ENCODE measurements at places on chromosomes 11 and 22.

GRCh38 chr11:19711911-19712280, 741 bp upstream of the NAV2 start:
- DNase-seq, result peak; percentile 32

- no peak for DNase-seq
These were observed 623.7 kb upstream of the CCDC90B start for GRCh38 chr11:83909579-83910534.

DNA sequence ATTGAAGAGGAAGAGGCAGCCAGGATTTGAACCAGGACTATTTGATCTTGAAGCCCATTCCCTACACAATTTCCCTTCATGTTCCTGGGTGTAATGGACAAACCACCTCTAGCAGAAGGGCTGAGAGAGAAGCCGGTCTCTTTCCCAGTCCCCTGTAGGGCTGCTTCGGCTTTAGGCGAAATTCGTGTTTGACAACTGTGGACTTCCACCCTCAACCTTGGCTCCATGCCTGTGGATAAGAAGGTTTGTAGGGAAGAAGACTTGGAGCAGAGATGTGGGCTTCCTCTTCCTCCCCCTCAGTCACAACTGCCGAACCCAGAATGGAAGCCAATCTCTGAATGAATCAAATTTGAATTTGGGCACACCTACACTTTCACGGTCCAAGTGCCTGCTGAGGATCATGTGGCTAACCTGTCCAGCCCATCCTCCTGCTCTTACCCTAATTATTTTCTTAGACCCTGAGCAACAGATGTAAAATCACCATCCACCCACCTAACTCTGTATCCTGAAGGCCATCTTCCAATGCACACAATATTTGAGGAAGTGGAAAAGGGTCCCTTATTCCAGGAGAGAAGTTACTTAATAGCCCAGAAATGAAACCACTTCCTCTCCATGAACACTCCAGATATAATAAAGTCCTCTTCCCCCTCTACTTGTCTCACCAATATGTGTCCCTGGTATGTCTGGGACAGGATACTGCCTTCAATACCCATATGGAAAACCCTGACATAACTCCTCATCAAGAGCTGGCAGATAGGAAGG, 10.1 kb upstream of the SCN2B start:
- no peak for DNase-seq

DNA sequence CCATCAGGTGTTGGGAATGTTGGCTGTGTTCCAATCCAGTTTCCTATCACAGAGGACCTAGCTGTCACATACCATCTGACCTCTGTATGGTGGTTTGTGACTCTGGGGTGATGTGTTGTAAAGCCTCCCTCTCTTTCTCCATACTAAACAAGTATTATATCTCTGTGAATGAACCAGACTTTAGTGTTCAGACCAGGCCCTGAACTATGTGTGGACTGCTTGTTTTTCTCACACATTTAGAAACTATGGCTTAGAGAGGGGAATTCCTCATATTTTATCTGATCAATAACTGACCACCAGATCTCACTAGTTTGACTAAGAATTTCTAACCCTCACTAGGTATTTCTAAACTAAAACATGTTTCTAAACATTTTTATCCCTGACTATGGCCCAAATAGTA, 17.5 kb downstream of the NCR3LG1 start:
- no peak for DNase-seq

DNA sequence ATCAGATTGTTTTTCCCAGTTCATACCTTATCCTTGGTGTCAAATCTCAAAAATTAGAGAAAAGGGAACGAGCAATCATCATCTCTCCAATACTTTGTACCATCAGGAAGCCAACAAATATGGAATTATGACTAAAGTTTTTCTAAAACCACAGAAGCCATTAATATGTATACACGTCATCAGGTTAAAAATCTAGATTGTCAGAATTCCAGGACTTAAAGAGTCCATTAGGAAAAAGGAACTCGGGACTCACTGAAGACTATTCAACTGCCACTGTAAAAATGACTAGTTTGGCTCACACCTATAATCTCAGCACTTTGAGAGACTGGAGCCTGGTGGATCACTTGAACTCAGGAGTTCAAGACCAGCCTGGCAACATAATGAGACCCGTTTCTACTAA, 344.4 kb upstream of the LRRC4C start:
- no peak for DNase-seq

GRCh38 chr11:74780248-74781005, 31.8 kb downstream of the RNF169 start:
- no peak for DNase-seq

DNA sequence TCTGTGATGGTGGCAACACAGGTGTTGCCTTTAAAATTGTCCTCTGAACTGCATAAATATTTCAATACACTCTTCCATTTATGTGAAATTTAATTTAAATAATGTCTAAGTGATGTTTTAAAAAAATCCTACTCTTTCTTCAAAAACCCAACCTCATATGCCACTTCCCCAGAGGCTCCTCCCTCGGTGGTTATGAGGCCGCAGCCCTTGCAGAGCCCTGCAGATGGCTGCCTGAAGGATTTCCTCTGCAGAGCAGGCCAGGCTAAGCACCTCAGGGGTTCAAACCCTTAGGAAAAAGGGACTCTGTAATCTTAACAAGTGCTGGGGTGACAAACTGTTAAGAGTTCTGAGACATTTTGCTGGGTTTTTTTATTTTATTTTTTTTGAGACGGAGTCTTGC, 25.2 kb downstream of the MORC2 start:
- no peak for DNase-seq

DNA sequence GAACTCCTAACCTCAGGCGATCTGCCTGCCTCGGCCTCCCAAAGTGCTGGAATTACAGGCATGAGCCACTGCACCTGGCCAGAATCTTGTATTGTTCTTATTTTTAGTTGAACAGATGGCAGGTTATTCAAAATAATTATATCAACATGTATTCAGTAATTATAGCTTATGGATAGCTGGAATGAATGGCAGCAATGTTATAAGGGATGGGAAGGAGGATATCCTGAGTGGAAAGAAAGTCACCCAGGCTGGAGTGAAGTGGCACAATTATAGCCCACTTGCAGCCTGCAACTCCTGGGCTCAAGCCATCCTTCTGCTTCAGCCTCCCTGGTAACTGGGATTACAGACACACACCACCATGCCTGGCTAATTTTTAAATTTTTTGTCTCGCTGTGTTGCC, 88.1 kb downstream of the MED15 start:
- DNase-seq, result no peak

DNA sequence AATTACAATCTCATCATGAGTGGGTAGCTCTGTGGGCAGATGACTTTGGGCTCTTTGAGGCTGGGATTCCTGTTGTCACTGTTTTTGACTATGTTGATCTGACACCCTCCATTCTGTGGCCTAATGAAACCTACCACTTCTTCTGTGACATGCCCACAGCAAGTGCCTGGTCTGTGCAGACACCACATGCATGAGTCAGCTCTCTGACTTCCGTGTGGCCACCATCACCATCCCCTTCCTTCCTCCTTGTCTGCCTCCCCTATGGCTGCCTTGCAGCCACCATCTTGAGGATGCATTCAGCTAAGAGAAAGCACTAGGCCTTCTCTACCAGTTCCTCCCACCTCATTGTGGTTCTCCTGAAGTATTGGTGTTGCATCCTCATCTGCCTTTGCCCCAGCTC, 15.3 kb upstream of the OR10V1 start:
- DNase-seq, result no peak

DNA sequence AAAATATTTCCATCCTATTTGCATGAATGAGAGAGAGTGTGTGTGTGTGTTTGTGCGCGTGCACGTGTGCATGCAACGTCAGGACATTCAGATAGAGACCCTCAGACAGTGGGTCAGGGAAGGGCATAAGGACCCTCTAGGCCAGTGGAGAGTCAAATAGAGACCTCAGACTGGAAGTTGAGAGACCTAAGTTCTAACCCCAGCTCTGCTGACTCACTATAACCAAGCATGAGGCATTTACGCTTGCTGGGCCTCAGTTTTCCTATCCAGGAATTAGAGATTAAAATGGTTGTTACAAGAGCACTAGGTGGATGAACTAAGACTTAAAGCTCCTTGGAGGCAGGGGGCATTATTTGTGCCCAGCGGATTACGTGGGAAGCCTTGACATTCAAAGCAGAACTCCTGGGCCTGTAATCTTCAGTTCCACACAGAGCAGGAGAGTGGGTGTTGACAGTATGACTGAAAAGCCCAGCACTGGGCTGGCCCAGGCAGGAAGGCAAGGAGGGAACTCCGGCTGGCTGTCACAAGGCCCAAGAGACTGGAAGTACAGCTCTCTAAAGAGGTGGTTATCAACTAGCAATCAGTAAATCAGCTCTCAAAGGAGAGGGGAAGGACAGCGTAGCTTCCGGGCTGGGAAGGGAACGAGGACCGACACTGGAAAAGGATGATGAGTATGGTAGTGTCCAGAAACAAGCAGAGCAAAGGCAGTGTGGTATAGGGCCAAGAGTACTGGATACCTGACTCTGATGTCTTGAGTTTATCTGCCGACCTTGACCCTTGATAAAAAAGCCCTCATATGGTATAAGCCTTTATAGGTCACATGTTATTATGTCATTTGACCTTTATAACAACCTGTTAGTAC, 9.2 kb downstream of the RHOG start:
- DNase-seq, result no peak

DNA sequence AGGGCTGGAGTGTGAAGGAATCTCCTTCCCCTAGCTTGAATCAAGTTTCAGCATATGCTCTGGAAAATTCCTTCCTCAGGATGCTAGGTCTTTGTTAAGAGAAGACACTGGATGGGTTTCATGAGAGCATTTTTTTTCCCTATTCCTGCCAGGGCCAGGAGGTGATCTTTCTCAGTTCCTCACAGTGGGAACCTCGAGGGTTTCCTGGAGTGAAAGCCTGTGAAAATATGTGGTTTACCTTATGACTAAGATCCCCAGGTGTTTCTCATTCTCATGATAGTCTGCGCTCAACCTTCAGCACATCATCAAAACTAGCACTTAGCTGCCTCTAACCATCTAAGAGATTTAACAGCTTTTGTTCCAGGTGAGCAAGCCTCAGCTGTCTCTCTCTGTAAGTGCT, 985.3 kb upstream of the FAT3 start:
- no peak for DNase-seq

DNA sequence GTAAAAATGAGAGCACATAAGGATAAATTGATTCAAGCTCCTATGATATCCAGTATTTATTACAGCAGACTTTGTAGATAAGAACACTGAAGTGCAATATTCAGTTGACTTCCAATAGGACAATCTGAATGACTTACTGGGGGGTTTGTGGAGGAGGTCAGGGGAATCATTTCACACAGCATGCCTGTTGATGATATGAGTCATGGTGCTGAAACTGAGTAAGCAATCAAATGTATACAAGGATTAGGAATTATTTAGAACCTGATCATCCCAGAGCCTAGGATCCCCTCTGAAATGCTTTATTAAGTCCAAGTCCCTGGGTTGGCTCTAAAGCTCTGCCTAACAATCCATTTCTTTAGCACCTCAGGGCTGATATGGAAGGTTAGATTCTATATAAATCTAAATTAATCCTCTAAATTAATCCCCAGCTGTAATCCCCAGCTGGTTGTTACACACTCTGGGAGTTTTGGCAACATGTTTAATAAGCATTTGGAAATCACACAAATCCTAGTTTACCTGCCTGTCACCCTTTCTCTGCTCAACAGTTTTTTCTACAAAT, 326.4 kb downstream of the GUCY1A2 start:
- DNase-seq, result no peak

- no peak for DNase-seq
These were observed 18.0 kb downstream of the NUP50 start for GRCh38 chr22:45181766-45182165.

DNA sequence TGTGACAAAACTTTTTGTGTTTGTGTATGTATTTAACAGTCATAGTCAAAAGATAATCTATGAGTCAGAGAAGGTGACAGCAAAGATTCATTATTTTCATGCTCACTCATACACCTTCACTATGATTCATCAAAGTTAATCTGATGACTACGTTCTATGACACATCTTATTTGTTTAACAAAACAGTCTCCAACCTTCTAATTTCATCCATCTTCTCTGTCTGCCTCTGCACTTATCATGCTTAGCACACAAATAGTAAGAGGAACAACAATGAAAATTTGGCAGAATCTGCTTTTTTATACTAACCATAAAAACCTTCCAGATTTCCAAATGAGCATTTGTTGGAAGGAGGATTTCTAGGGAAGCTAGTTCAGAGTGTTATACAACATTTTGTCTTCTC, 568.9 kb downstream of the LUZP2 start:
- DNase-seq, result peak; percentile 2

GRCh38 chr11:2342981-2343380, 34.1 kb upstream of the CD81 start:
- DNase-seq, result no peak

DNA sequence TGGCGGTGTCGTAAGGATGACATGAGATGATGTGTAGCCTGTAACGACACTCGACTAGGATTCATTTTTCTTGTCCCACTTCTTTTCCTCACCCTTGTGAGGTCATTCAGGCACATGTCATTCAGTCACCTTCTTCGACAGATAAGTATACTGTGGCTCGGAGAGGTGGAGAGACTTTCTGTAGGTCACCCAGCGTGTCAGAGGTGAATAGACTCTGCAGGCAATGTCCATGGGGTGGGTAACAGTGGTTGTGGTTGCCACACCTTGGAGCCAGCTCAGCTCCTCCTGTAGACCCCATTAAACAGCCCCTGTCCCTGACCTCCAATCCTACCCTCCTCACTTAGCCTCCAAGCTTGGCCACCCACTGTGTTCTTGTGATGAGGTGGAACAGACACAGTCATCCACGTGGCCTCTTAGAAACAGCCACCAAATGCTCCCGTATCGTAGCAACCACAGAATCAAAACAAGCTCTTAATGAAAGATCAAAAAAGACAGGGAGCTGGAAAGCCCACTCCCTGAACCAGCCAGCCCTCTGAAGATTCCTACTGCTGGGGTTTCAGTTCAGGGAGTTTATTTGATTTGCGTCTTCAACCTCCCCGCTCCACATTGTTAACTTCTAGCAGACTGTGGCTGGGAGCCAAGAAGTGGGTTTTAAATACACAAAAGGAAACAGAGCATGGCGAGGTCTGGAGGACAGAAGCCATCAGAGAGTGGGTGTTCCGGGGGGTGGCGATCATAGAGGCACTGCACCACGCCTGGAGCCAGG, 89.0 kb upstream of the GRK3 start:
- DNase-seq, result peak; percentile 88

- no peak for DNase-seq
These were observed 5.4 kb downstream of the MMP1 start for GRCh38 chr11:102792604-102793003.

DNA sequence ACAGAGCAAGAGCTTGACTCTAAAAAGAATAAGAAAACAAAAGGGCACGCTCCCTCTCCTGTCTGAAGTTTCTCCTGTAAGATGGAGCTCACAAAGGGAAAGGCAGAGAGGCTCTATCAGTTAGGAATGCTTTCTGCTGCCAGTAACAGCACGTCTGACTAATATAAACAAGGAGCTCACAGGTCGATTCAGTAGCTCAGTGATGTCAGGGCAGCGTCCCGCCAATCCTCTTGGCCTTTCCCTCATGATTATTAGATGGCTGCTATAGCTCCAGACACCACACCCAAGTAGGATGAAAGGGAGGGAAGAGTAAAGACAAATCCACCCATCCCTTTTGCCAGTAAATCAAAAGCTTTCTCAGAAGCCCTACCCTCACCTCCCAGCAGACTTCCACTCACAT, 51.3 kb upstream of the HMGXB4 start:
- no peak for DNase-seq

Data from Ammon's horn (tissue), 1 donor.